EL (cell line): ENCODE measurements at places on chromosomes 16 and 17.

DNA sequence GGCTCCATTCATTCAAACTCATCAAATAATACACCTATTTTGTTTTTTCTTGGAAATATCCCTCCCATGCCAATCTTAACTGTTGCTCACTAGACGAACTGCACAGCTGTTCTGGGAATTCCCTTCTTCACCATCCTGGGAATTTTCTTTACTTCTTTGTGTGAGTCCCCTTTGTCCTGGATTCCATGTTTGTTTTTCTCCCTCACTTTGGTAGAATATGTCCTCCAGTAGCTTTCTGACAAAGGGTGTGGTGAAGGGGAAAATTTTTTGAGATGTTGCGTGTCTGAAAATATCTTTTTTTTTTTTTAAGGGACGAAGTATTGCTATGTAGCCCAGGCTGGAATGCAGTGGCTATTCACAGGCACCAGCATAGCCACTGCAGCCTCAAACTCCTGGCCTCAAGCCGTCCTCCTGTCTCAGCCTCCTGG, 17.2 kb upstream of the UTP6 start:
- no peak for DNase-seq

- no peak for DNase-seq
Measured at GRCh38 chr17:12554251-12554650, 111.4 kb upstream of the MYOCD start.

DNA sequence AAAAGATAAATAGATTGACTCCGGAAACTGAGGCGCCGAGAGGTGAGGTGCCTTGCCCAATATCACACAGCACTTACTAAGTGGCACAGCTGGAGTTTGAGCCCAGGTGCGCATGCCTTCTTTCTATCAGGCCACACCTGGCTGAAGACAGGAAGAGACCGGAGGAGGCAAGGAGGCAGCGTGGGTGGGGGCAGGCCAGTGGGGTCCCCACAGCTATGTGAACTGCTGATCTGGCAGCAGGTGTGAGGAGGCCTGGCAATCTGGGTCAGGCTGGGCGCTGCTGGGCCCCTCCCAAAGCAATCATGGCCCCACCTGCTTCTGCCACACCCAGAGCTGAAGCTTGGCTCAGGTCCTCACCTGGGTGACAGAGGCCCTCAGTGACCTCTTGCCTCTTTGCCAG, 1.9 kb upstream of the GDPD3 start:
- DNase-seq, result no peak

GRCh38 chr16:57299009-57299718, 14.7 kb upstream of the PLLP start:
- peak; percentile 85 for DNase-seq

GRCh38 chr17:6610011-6610410, 30.5 kb downstream of the KIAA0753 start:
- DNase-seq, result no peak

DNA sequence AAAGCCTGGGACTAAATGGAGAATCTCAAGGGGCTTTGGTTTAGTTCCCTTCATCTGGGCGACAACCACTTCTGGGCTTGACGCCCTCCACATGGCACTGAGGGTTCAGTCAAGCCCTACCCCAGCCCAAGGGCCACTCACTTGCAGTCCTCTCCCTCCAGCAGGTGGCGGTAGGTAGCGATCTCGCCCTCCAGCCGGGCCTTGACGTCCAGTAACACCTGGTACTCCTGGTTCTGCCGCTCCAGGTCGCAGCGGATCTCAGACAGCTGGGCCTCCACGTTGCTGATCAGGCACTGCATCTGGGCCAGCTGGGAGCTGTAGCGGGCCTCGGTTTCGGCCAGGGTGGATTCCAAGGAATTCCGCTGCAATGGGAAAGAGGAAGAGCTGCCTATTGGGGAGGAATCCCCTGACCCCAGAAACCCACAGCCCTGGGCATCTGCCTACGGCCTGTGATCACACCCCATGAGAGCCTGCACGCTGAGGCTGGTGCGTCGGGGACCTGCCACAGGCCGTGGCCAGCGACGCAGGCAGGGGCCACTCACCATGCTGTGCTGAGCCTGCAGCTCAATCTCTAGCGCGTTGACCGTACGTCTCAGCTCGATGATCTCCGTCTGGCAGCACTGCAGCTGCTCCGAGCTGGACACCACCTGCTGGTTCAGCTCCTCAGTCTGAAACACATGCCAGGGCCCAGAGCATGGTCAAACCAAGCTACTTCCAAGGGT, 2.7 kb downstream of the KRT36 start:
- DNase-seq, result no peak

- no peak for DNase-seq
Measured at GRCh38 chr16:17078931-17079631, 391.7 kb downstream of the XYLT1 start.

- peak; percentile 77 for DNase-seq
Measured at GRCh38 chr16:1870365-1871082, 1.4 kb downstream of the MEIOB start.

GRCh38 chr16:25079637-25080378, 31.7 kb upstream of the LCMT1 start:
- no peak for DNase-seq

GRCh38 chr17:69342896-69343644, 16.1 kb upstream of the ABCA5 start:
- DNase-seq, result no peak

GRCh38 chr17:9700754-9701476, 55.6 kb downstream of the USP43 start:
- DNase-seq, result no peak

DNA sequence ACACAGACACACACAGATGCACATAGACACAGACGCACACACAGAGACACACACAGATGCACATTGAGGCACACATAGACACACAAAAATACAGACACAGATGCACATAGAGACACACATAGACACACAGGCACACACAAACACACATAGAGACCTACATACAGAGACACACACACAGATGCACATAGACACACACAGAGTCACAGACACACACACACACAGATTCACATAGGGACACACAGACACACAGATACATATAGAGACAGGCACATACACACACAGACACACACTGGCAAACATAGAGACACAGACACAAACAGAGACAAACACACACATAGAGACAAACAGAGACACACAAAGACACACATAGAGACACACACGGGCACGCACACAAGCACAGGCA, 9.9 kb upstream of the GCGR start:
- no peak for DNase-seq

- no peak for DNase-seq
Measured at GRCh38 chr17:5410594-5411272, 8.7 kb downstream of the NUP88 start.

GRCh38 chr16:81327447-81328196, 12.9 kb downstream of the GAN start:
- no peak for DNase-seq

GRCh38 chr17:80663781-80664206, 119.2 kb downstream of the RPTOR start:
- no peak for DNase-seq

GRCh38 chr16:67364600-67365235, 28.6 kb downstream of the TPPP3 start:
- no peak for DNase-seq

GRCh38 chr17:77959926-77960521, 1.5 kb downstream of the TNRC6C start:
- peak; percentile 16 for DNase-seq

DNA sequence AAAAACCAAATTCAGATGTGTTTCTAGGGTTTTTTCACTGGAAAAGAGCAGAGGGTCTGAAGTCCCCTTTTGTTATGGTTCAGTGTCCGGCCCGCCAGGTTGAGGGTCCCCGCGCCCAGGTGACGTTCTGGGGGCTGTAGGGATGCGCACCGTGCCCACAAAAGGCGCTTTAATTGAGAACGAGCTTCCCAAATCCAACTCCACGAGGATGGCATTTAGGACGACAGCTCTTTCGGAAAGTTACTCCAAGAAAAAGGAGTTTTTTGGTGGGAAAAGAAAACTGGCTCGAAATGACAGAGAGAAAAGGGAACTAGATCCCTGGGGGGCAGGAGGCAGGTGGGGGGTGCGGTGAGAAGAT, 15.9 kb upstream of the ZFHX3 start:
- no peak for DNase-seq

GRCh38 chr17:27906226-27906580, 13.0 kb upstream of the LYRM9 start:
- no peak for DNase-seq

GRCh38 chr16:3525951-3526350, 25.1 kb downstream of the CLUAP1 start:
- DNase-seq, result no peak

GRCh38 chr17:27546624-27547300, 84.2 kb upstream of the LGALS9 start:
- peak; percentile 48 for DNase-seq

GRCh38 chr17:54353789-54354525, 531.2 kb downstream of the KIF2B start:
- no peak for DNase-seq

- peak; percentile 53 for DNase-seq
Measured at GRCh38 chr17:9668517-9668916, 23.2 kb downstream of the USP43 start.

DNA sequence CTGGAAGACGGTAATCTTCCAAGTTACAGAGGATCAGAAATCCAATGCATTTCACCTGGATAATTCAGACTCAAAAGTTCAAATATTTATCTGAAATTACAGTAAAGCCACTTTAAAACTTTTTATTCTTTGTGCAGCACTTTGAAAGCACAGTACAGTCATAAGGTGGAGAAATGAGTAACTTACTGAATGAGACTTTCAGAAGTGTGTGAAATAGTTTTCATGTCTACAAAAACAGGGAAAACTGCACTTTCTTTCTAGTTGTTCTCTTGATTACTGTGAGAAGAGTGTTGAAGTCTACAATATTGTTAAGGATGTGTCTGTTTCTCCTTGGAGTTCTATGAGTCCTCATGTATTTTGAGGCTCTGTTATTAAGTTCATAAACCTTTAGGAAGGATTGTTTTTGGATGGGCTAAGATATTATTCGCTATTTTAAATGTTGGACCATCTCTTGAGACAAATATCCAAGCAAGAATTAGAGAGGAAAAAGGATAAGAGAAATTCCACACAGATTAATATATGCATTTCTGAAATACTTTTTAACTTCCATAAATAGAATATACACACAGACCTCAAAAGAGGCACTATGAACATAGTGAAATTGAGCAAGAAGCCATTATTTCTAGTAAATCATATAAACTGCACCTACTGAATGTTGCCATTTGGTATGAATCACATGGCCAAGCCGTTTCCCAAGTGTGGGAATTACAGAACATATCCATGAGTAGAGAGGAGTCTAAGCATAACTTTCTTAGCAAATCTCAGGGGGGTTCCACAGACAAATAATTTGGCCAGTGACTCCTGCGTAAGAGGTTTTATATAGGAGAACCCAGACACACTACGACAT, 83.6 kb upstream of the PLEKHM1 start:
- DNase-seq, result peak; percentile 71

- no peak for DNase-seq
Measured at GRCh38 chr16:85138825-85139627, 26.8 kb upstream of the CIBAR2 start.

- peak; percentile 74 for DNase-seq
Measured at GRCh38 chr17:13337864-13338371, 263.8 kb downstream of the HS3ST3A1 start.

- peak; percentile 91 for DNase-seq
Measured at GRCh38 chr17:75113798-75114551, 4.2 kb downstream of the ARMC7 start.

DNA sequence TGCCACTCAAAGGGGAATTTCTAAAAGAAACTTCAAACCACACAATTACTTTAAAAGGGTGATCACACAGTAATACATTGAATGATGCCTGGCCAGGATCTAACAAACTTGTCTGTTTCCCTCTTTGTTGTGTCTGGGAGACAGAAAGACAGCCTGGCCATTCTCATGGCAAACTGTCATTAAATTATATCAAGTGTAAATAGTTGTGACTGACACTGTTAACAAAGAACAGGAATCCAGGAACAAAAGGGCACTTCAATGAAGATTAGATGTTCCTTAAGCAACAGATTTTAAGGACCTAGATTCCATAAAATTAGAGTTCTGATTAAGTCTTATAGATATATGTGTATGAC, 383.6 kb downstream of the KCNJ2 start:
- no peak for DNase-seq

- no peak for DNase-seq
Measured at GRCh38 chr17:1894753-1895339, 65.0 kb downstream of the RPA1 start.
